Smooth muscle cell of the coronary artery (primary cell): ENCODE measurements at places on chromosomes 6 and 20. TPM values are rescaled to one million over a fixed set of nuclear protein-coding genes. Genes with fewer than 3 reads are reported as not detected.

Gene HLA-DQA2
- not detected in 2 replicates for total RNA-seq

Gene ADAM33
- total RNA-seq: 0.30 and 48.6 TPM in 2 replicates

Gene METTL24
- total RNA-seq: 0.38 and 0.59 TPM in 2 replicates

Gene SAMD3
- total RNA-seq: 8.5 and 19.0 TPM in 2 replicates

Gene SMPDL3A
- total RNA-seq: 1.4 and 21.6 TPM in 2 replicates
